Fibroblast of villous mesenchyme (primary cell): ENCODE measurements at places on chromosomes 12 and 14. TPM values are rescaled to one million over a fixed set of nuclear protein-coding genes. Genes with fewer than 3 reads are reported as not detected.
A peak's percentile ranks its signal among the peaks of the same experiment; 100 is the strongest.

DRAM1 gene
- 95.7 and 344 TPM in 2 replicates for total RNA-seq

CCDC175 gene
- not detected in 2 replicates for total RNA-seq

BHLHE41 gene
- total RNA-seq = 6.8 and 8.2 TPM in 2 replicates

KLRK1 gene
- total RNA-seq = not detected in 2 replicates

SERPINA9 gene
- total RNA-seq = not detected in 2 replicates

MYRFL gene
- total RNA-seq = not detected in 2 replicates

DNA sequence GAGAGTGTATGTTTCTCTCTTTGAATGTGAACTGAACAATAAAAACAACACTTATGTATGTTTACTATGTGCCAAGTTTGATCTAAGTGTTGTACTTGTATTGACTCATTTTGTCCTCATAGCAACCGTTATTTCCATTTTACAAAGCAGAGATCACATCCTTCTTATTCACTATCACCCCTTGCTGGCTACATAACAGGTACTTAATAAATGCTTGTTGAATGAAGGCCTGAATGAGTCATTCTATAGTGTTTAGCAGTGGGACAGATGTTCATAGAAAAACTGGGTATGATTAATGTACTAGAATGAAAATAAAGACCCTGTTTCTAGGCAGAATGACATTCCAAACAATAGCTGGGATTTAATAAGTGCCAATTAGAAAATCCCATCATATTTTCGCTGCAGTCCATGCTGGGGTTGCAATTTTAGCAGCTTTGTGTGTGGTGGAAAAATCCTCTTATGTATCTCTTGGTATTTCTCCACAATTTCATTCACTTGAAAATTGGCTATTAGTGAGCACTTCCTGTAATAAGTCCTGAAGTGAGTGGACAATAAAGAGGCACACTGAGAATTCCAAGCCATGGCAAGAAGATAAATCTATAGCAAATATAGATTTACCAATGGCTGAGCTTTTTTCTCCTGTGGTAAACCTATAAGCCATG lies 86.0 kb downstream of the FAR2 start:
- no peak for DNase-seq

DNA sequence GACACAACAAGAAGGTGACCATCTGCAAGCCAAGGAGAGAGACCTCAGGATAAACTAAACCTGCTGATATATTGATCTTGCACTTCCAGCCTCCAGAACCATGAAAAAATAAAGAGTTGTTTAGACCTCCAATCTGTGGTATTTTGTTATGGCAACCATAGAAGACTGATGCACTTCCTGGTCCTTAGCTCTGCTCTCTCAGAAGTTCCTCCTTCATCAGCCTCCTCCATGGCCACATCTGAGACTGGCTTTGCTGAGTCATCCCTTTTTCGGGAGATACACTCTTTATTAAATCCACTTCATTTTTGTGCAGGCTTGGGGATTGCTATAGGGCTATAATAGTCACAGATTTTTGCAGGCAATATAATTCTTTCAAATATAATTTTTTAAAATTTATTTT lies 89.6 kb upstream of the ATF7IP start:
- DNase-seq = no peak

GRCh38 chr12:5096241-5096924 lies 52.7 kb downstream of the KCNA5 start:
- DNase-seq = peak; percentile 19

DNA sequence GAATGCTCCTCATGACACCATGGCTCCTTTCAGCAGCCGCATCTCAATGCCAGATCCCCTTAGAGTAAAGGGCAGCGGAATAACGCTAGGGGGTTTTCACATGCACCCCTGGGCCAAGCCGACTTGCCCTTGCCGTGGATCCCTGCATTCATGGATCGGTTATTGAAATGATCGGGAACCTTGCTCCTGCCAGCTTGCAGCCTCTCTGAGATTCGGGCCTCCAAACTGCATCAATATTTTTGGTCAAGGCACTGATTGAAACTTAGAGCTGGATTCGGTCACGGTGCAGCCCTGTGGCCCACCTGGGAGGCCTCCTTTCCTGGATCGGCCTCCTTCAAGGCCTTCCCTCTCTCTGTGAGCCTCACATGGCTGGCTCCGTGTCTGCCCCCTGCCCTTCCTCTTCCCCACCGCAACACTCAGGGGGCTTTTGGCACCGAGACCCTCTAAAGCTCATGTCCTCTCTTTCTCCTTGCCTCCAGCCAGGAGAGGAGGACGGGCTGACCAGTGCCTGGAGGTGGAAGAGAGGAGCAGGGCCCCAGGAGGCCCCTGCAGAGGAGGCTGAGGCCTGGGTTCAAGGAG lies 1.8 kb downstream of the PTPN6 start:
- DNase-seq = no peak

- no peak for DNase-seq
These were observed 43.8 kb upstream of the BICD1 start for GRCh38 chr12:32062881-32063280.

DNA sequence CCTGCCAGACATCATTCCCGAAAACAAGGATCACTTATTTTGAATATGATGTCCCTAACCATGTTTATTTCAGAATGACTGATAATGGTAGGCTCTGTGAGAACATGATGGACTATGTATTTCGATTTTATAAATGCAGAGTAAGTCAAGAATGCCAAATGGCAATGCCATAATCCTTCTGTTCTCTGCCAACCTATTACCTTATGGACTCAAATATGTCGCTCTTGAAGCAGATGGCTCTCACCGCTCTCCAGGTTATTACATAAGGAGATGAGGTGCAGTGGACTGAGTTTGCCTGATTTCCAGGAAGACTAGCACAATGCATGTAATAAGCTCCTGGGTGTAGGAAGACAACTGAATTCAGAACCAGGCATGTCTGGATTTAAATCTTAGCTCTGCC lies 227.2 kb downstream of the BTG1 start:
- DNase-seq = no peak
